HCT116 (cell line): ENCODE measurements at places on chromosomes 11 and 22.

DNA sequence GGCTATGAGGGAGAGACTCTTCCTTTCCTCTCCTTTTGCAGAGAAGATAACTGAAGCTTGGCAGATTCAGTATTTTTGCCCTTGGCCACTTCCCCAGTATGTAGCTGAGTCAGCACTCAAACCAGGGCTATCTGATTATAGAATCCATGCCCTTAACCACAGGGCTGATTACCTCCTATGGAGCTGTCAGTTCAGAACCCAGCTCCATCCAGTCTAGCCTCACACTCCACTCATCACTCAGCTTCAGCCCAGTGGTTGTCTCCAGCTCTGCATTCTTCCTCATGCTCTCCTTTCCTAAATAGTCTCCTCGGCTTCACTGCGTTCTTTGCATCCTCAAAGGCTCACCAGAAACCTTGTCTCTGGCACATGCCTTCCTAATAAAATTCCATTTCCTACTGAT is 151.6 kb upstream of the BLID start:
- DNase-seq, result no peak

- DNase-seq, result no peak
Observed at GRCh38 chr11:80320765-80321164, 879.9 kb upstream of the TENM4 start.

DNA sequence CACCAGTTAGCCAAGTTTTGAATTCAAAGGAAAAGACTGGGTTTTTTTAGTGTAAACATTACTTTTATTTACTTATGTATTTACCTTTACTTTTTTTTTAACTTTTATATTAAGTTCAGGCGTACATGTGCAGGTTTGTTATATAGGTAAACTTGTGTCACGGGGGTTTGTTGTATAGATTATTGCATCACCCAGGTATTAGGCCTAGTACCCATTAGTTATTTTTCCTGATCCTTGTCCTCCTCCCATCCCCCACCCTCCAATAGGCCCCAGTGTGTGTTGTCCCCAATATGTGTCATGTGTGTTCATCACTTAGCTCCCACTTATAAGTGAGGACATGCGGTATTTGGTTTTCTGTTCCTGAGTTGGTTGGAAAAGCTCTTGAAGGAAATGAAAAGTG is 20.6 kb downstream of the ZW10 start:
- DNase-seq, result no peak

DNA sequence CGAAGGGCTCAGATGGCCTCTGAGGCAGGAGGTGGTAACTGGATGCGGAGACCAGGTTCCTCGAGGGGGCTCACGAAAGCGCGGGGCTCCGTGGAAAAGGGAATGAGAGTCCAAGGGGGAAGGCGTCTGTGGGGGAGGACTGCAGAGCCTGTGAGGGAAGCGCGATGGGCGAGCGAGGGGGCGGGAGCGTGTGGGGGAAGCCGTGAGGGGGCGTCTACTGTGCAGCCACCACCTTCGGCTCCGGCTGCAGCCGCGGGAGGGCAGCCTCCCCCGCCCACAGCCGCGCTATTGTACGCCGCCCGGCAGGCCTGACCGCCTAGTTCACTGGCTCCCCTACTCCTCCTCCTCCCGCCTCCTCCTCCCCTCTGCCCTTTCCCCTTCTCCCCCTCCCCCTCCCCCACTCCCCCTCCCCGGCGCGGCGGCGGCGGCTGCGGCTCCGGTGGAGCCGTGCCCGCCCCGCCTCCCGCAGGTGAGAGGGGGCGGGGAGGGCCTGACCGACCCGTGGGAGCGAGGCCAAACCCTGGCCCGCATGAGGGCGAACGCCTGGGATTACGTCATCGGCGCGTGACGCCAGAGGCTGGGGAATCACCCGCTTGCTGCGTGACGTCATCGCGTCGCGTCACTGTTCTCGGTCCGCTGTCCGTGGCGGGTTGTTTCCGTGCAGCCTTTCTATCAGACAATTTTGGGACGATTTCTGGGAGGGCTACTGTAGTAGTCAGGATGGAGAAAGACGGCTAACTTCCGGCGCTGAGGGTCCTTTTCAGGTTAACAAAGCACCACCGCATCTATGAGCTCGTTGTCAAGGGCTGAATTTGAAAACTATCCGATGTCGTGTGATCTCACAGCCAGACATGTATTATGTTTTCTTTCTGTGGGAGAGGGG is at the start of gene PAK1:
TSS of gene PAK1 (minus strand) at position 294 of the 883 bp plus-strand sequence. CDS start 81,574 bp downstream, outside the sequence.
- DNase-seq, result peak; percentile 86

GRCh38 chr11:93512949-93513667 is 30.1 kb downstream of the SMCO4 start:
- no peak for DNase-seq

- DNase-seq, result peak; percentile 47
Observed at GRCh38 chr11:34564406-34564805, 50.8 kb upstream of the ELF5 start.

GRCh38 chr22:43164636-43165035 is 13.3 kb downstream of the TSPO start:
- DNase-seq, result no peak

GRCh38 chr22:17952273-17952801 is 72.0 kb downstream of the MICAL3 start:
- DNase-seq, result no peak

DNA sequence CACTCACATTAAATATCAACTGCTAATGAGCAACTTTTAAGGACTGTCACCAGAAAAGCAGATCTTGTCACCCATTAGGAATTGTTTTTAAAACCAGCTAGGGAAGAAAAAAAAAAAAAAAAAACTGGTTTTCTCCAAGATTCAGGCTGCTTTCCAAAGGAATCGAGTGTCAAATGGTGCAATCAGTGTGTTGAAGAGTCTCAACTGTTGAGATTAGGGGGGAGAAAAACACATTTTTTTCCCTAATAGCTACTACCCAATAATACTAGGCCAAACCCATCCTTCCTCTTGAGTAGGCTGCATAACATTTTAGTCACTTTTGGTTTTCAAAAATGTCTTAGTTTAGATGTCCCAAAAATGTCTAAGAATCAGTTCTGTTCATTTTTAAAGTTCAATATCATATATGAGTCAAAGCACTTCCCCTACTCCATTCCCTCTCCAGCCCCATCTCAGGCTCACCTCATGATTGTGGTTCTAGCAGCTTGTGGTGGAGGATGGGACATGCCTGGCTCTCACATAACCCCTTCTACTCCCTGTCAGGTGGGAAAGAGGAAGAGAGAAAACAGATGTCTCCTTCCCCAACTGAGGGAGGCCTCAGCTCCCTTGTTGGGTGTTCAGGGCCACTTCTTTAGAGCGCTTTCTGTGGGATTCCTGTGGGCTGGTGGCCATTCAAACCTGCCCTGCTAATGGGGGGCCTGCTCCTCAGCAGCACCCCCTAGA is 193.6 kb downstream of the CWF19L2 start:
- no peak for DNase-seq

GRCh38 chr11:72908032-72908676 is 93.9 kb downstream of the ATG16L2 start:
- DNase-seq, result no peak

GRCh38 chr22:26796785-26797184 is 139.4 kb downstream of the MIAT start:
- no peak for DNase-seq

- no peak for DNase-seq
Observed at GRCh38 chr11:96185220-96185768, 157.7 kb downstream of the MAML2 start.

DNA sequence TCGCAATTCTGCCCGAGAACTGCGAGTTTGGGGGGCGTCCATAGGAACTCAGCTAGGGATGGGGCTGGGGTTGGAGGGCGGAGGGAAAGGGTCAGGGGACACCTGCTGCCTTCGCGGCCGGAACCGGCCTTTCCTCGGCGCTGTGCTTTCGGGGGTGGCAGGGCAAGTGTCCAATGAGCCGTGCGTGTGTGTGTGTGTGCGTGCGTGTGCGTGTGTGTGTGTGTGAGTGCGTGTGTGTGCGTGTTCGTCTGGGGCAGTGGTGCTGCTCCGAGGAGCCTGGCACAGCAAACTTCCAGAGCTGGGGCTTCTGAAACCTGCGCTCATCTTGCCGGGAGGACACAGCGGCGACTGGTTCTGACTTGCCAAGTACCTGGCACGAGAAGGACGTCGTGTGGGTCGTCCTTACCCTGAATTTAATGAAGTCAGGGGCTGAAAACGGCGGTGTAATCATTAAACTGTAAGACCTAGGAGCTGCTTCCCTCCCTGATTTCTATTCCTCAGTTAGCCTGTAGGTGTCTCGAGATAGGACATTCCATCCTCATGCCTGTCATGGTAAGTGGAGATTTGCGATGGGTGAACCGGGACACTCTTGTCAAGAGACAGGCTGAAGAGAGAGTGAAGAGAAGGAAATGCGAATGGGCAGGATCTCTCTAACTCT is 27.0 kb upstream of the AMOTL1 start:
- peak; percentile 48 for DNase-seq

DNA sequence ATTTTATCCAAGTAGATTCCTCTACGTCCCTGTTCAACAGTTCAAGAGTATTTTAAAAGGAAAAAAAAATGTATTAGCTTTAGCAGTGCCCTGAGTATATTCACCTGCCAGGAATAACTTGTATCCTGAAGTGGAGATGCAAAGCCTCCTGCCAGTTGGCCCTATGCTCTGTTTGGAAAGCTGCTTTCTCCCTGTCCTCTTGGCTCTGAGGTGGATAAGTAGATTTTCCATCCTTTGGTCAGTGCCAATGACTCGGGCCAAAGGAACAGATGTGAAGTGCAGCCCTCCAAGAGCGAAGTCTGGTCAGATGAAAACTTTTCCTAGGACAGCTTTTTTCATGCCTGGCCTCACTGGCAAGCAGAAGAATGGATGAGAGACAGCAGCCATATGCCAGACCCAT is 839.9 kb upstream of the TENM4 start:
- no peak for DNase-seq

GRCh38 chr22:31085493-31085824 is 4.3 kb downstream of the SMTN start:
- no peak for DNase-seq

- no peak for DNase-seq
Observed at GRCh38 chr11:78256962-78257361, 68.2 kb downstream of the USP35 start.

DNA sequence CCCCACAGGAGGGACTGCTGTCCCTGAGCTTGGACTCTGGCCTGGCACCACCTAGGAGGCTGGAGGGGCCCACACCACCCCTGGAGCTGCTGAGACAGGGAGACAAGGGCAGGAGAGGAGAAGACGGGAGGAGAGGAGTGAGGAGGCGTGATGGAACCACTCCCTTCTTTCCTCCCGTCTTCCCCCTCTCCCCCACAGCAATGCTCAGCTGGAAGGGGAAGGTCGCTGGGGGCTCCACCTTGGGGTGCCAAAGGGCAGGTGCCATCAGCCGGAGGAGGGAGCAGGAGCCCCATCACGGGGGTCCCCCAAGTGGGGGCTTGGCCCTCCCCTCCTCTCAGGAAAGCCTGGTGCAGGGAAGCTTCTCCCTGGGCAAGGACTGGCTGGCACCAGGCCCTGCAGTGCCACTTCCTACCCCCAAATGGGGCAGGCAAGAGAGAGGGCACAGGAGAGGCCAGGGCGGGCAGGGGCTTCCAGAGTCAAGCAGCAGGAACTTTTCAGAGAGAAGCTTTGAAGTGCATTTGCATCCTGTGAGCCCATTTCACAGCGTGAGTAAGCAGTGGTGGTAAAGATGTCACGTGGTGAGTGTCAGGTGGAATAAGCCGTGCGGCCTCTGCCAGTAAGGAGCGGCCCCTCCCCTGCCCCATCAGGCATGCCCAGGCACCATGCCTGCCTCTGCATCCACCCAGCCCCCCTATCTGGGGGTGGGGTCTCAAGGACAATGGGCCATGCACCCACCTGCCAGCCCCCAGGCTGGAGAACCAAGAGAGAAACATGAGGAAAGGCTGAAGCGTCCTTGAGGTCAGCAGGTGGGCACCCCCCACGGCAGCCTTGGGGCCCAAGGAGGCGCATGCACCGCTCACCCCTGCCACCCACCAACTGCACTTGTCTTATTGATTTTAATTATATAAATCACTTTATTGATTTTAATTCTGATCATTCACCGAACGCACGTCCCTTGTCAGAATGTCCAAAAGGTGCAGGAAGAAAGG is 4.9 kb downstream of the IGF2 start:
- no peak for DNase-seq

GRCh38 chr11:34525888-34526657 is 12.5 kb upstream of the ELF5 start:
- DNase-seq, result no peak

DNA sequence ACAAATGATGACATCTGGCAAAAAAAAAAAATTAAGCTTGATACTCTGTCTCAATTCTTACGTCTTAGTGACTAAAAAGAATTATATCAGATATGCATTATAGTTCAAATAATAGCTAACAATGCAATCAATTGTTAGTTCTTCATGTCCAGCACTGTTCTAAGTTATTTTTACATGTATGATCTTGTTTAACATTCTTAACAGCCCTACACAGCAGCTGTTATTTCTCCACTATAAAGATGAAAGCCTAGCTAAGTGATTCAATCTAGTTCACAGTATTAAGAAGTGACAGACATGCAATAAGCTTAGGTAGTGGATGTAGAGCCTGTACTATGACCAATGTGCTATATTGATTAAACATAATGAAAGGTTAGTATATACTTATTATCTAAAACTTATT is 4.1 kb downstream of the ZNF214 start:
- DNase-seq, result no peak

GRCh38 chr11:106381895-106382294 is 304.4 kb downstream of the AASDHPPT start:
- DNase-seq, result no peak

DNA sequence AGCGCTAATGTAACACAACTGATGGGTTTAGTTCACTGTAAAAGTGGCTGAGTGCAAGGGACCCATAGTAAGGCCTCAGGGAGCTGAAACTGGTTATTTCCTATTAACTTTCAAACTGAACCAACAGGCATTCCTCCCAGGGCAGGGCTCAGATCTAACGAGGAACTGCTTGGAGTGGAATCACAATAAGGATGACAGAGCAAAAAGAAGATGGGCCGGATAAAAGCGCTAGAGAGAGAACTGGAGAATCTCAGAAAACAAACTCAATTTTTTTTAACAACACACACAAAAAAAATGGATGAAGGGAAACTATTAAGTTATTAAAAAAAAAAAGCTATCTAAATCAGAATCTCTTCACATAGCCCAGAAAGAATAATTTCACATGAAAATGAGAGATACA is 14.2 kb upstream of the CHORDC1 start:
- no peak for DNase-seq

GRCh38 chr11:35709376-35709775 is 46.8 kb downstream of the TRIM44 start:
- DNase-seq, result no peak

DNA sequence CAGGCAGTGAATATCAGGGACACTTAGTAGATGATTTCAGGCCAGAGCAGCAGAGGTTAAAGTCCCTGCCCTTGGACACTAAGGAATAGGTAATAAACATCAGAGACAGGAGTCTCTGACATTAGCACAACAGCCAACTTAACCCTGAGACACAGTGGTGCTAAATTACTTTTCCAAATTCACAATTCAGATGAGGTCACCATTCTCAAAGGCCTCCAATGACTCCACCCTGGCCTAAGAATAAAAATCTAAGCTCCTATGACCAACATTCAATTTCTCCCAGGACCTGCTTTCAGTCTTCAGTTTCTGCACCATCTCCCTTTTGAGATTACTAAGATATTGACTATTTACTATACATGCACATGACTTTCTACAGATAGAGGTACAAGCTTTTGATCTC is 42.0 kb downstream of the BLID start:
- no peak for DNase-seq

- peak; percentile 29 for DNase-seq
Observed at GRCh38 chr22:40922484-40923303, 28.5 kb upstream of the RBX1 start.
